ENCODE measurements at places on chromosomes 1 and 21. TPM values are rescaled to one million over a fixed set of nuclear protein-coding genes. Genes with fewer than 3 reads are reported as not detected.

The LCE3D gene
- not detected for total RNA-seq

The VWA5B1 gene
- total RNA-seq: 1.0 TPM

The DDR2 gene
- total RNA-seq: 1.7 TPM

The IVNS1ABP gene
- total RNA-seq: 162 TPM

The KRTAP13-2 gene
- total RNA-seq: not detected

GRCh38 chr1:180926164-180926981, 13.7 kb downstream of the KIAA1614 start:
- peaks cover 44% of the 10 kb centered on the region for H3K4me1 ChIP-seq
- H3K27me3 ChIP-seq: no peaks in the 10 kb centered on the region
- H3K4me3 ChIP-seq: no peak overlapping the region
- no peak overlapping the region for H3K27ac ChIP-seq

DNA sequence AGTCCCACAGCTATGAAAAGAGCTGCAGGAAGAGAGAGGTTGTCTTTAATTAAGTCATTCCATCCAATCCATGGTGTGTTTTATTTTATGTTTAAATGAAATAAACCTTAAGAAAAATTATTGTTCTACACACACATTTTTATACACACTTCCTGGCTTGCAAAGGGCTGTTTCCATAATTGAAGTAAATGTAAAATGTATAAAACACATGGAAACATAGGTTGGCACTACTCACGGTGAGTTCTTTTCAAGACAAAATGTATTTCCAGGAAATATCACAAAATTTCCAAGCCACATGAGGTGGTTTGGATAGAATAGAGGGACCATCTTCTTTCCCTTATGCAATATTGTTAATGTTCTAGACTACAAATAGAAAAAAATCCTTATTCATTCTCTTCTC, 426.8 kb upstream of the USP24 start:
- no peaks in the 10 kb centered on the region for H3K27me3 ChIP-seq
- H3K4me1 ChIP-seq: no peaks in the 10 kb centered on the region
- no peaks in the 10 kb centered on the region for H3K36me3 ChIP-seq

GRCh38 chr1:173364827-173365226, 112.3 kb upstream of the PRDX6 start:
- no peaks in the 10 kb centered on the region for H3K36me3 ChIP-seq
- H3K27ac ChIP-seq: no peak overlapping the region
- no peaks in the 10 kb centered on the region for H3K4me1 ChIP-seq
- H3K4me3 ChIP-seq: no peak overlapping the region

DNA sequence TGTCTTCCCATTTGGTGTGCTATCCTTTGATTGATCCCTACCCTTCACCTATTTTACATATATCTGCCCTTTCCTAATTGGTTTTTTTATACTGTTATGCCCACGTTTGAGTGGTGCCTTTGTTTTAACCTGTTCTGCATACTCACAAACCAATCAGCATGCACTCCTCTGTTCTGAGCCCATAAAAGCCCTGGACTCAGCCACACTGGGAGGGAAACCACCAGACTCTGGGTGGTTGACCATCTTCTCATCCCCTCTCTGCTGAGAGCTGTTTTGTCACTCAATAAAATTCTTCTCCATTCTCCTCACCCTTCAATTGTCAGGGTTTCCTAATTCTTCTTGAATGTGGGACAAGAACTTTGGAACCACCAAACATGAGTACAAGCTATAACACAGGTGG, 989.8 kb downstream of the ADGRL2 start:
- H3K4me1 ChIP-seq: peaks cover 15% of the 10 kb centered on the region
- H3K36me3 ChIP-seq: no peaks in the 10 kb centered on the region
- no peaks in the 10 kb centered on the region for H3K27me3 ChIP-seq

- H3K4me1 ChIP-seq: no peaks in the 10 kb centered on the region
- H3K36me3 ChIP-seq: no peaks in the 10 kb centered on the region
- H3K27me3 ChIP-seq: no peaks in the 10 kb centered on the region
- DNase-seq: no peak
- H3K27ac ChIP-seq: no peak overlapping the region
- H3K4me3 ChIP-seq: no peak overlapping the region
Observed at GRCh38 chr1:183607322-183607980, 17.2 kb upstream of the NCF2 start.

GRCh38 chr1:25784575-25785051, 15.4 kb upstream of the SELENON start:
- peaks cover 17% of the 10 kb centered on the region for H3K4me1 ChIP-seq
- no peak overlapping the region for H3K4me3 ChIP-seq
- no peaks in the 10 kb centered on the region for H3K27me3 ChIP-seq
- H3K36me3 ChIP-seq: no peaks in the 10 kb centered on the region

- DNase-seq: no peak
- no peak overlapping the region for H3K4me3 ChIP-seq
- H3K27ac ChIP-seq: no peak overlapping the region
Observed at GRCh38 chr1:164693564-164694359, 134.8 kb downstream of the PBX1 start.

GRCh38 chr21:43268086-43268803, 99.4 kb downstream of the CRYAA start:
- no peak for DNase-seq
- H3K27ac ChIP-seq: no peak overlapping the region
- no peaks in the 10 kb centered on the region for H3K4me1 ChIP-seq
- no peaks in the 10 kb centered on the region for H3K36me3 ChIP-seq
- no peak overlapping the region for H3K4me3 ChIP-seq

DNA sequence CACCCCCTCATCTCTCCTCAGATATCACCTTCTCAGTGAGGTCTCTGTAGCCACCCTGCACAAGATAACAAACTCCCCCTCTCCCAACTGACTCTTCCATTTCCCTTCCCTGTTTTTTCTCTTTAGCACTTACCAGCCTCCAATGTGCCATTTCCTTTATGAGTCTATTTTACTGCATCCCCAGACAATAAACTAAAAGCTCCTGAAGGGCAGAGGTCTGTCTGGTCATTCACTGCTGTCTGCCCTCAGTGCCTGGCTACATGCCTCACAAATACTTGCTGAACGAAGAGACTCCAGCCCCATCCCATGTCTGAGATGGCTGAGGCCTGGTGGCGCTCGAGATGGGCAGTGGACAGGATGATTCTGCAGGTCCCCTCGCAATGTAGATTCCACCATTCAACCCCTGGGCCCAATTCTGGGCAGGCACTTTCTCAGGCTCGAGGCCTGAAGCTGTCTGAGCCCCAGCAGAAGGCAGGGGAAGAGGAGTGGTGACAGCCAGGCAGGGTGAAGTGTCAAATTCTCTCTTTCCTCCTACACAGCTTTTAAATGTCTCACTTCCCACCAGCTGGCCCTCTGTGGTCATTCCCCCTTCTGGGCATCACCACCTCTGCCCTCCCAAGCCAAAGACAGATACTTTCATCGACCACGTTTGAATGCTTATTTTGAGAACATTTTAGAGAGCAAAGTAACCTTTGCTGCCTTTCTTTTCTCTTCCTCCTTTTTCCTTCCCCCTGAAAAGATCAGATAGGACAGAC, 6.6 kb downstream of the LRRN2 start:
- H3K27ac ChIP-seq: no peak overlapping the region
- H3K27me3 ChIP-seq: peaks cover 15% of the 10 kb centered on the region
- no peak overlapping the region for H3K4me3 ChIP-seq
- no peak for DNase-seq

DNA sequence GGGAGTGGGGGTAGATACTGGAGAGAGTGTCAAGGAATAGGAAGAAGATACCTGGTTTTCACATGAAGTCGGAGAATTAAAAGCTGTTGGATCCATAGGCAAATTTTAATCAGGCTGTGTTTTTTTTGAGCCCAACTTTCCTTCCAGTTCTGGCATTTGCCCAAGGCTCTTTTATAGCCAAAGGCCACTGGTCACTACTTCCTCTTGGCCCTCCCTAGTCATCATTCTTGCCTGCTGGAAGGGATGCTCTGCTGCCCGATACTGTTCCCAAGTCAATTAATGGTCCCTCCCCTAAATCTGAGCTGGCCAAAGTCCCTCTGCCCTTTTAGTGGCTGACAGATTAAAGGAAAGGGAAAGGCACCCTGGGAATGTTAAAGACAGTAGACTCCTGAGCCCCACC, 102.8 kb upstream of the ZNF648 start:
- H3K4me1 ChIP-seq: no peaks in the 10 kb centered on the region
- no peak overlapping the region for H3K4me3 ChIP-seq
